ENCODE measurements at places on chromosomes 5 and 9. TPM values are rescaled to one million over a fixed set of nuclear protein-coding genes. Genes with fewer than 3 reads are reported as not detected.

HMMR gene
- 4.0 TPM for total RNA-seq

- no peaks in the 10 kb centered on the region for H3K27me3 ChIP-seq
- no peak overlapping the region for H3K4me3 ChIP-seq
- H3K4me1 ChIP-seq: no peaks in the 10 kb centered on the region
- no peaks in the 10 kb centered on the region for H3K36me3 ChIP-seq
- no peak for DNase-seq
Measured at GRCh38 chr5:88845081-88845697, 37.8 kb downstream of the MEF2C start.

- H3K36me3 ChIP-seq: no peaks in the 10 kb centered on the region
- H3K4me1 ChIP-seq: no peaks in the 10 kb centered on the region
- H3K27ac ChIP-seq: no peak overlapping the region
- no peak overlapping the region for H3K4me3 ChIP-seq
Measured at GRCh38 chr5:82265047-82265446, 13.1 kb downstream of the RPS23 start.

ATP10B gene
- total RNA-seq: not detected

NSMF gene
- total RNA-seq: 50.5 TPM

GRCh38 chr5:163807781-163808180 is 302.4 kb downstream of the MAT2B start:
- H3K27ac ChIP-seq: no peak overlapping the region
- no peak overlapping the region for H3K4me3 ChIP-seq
- no peaks in the 10 kb centered on the region for H3K36me3 ChIP-seq
- H3K4me1 ChIP-seq: no peaks in the 10 kb centered on the region
- peak; percentile 76 for DNase-seq
- no peaks in the 10 kb centered on the region for H3K27me3 ChIP-seq

DNA sequence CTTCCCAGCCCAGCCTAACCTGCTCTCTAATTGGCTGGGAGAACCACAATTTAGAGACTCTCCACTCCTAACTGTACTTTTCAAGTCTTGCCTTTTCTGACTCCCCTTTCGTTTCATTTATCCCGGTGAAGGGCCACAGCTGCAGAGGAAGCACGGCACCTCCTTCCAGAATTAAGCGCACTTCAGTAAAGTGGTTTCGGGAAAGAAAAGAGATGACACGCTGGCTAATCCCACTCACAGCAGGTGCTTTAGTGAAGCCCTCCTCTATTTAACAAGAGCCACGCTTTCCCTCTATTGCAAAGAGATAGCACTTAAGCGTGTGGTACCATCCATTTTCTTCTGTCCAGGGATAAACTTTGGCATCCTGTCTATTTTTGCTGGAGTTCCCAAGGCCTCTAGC is 4.8 kb downstream of the DNAH5 start:
- H3K27ac ChIP-seq: no peak overlapping the region
- H3K27me3 ChIP-seq: peaks cover 3% of the 10 kb centered on the region
- DNase-seq: no peak
- no peaks in the 10 kb centered on the region for H3K4me1 ChIP-seq
- H3K36me3 ChIP-seq: no peaks in the 10 kb centered on the region

GRCh38 chr9:95726756-95727155 is 148.7 kb upstream of the ERCC6L2 start:
- no peak overlapping the region for H3K27ac ChIP-seq
- H3K4me1 ChIP-seq: no peaks in the 10 kb centered on the region
- H3K4me3 ChIP-seq: no peak overlapping the region

GRCh38 chr9:38137342-38137741 is 68.3 kb upstream of the SHB start:
- H3K4me1 ChIP-seq: peaks cover 13% of the 10 kb centered on the region
- H3K36me3 ChIP-seq: no peaks in the 10 kb centered on the region
- no peak overlapping the region for H3K4me3 ChIP-seq
- peaks cover 19% of the 10 kb centered on the region for H3K27me3 ChIP-seq

DNA sequence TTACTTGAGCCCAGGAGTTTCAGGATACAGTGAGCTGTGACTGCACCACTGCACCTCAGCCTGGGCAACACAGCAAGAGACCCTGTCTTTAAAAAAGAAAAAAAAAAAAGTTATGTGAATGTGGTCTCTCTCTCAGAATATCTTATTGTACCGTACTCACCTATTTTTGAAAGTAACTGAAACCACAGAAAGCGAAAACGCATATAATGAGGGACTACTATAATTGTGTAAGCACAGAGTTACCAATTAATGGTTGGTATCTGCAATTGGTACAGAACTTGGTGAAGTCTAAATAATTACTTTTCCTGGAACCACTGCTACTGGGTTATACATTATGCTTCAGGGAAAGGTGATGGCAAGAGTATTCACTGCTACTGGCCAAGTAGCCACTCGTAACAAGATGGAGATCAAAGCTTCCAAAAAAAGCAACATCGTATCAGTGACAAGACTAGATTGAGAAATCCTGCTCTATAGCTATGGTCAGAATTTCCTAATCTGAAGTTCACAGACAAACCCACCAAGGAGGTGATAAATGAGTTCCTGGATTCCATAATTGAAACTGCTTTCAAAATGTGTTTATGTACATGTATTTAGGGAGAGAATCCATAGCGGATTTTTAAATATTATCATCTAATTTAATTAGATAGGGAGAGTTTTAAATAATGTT is 82.7 kb downstream of the NR6A1 start:
- no peaks in the 10 kb centered on the region for H3K27me3 ChIP-seq
- peaks cover 8% of the 10 kb centered on the region for H3K4me1 ChIP-seq
- H3K27ac ChIP-seq: no peak overlapping the region
- DNase-seq: no peak
